ENCODE measurements at places on chromosomes 1 and 21. TPM values are rescaled to one million over a fixed set of nuclear protein-coding genes. Genes with fewer than 3 reads are reported as not detected.

SLAMF7 gene
- polyA plus RNA-seq, result 1.4 TPM

DNA sequence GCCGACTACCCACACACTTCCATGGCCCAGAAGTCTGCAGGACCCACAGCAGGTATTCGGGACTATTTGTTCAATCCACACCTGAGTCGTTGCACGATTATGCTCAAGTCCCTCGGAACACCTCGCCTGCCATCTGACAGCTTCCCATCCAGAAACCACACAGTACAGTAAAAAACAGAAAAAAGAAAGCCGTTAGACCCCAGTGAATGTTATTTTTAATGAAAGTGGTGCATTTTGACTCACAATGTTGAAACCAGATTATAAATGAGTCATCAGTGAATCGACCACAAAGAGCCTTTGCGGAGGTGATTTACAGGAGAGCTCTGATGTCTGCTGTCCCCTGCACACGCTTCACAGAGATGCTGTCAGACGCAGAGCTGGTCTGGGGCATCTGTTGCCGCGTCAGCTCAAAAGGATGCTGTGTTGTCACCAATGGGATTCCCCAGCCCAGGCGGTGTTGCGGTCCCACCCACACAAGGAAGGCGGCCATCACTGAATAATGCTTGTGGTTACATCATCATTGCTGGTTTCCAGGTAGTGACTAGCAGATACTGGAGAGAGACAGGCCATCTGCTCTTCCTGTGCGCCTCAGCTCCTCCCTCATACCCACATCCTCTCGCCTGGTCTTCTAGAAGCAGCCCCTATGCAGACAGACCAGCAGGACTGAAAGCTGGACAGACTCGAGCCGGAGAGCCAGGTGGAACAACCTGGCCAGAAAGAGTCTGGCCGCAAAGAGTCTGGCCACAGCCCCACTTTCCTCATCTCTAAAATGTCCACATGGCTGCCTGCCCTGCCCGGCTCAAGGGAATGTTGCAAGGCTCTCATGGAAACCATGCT lies 116.8 kb downstream of the TOMM20 start:
- no peaks in the 10 kb centered on the region for H3K36me3 ChIP-seq
- H3K27ac ChIP-seq, result peak overlapping the region; percentile 71
- peaks cover 35% of the 10 kb centered on the region for H3K4me1 ChIP-seq

- DNase-seq, result no peak
- H3K4me3 ChIP-seq, result no peak overlapping the region
- no peak overlapping the region for H3K27ac ChIP-seq
- H3K36me3 ChIP-seq, result no peaks in the 10 kb centered on the region
- H3K27me3 ChIP-seq, result no peaks in the 10 kb centered on the region
- H3K4me1 ChIP-seq, result no peaks in the 10 kb centered on the region
These were observed 42.2 kb upstream of the C1orf105 start for GRCh38 chr1:172378109-172378760.

HPDL gene
- 1.6 TPM for polyA plus RNA-seq

RAVER2 gene
- 32.7 TPM for polyA plus RNA-seq

GRCh38 chr1:95562230-95562629 lies 328.2 kb downstream of the RWDD3 start:
- H3K4me3 ChIP-seq, result no peak overlapping the region
- no peak overlapping the region for H3K27ac ChIP-seq
- DNase-seq, result no peak
- no peaks in the 10 kb centered on the region for H3K36me3 ChIP-seq
- H3K4me1 ChIP-seq, result no peaks in the 10 kb centered on the region

DNA sequence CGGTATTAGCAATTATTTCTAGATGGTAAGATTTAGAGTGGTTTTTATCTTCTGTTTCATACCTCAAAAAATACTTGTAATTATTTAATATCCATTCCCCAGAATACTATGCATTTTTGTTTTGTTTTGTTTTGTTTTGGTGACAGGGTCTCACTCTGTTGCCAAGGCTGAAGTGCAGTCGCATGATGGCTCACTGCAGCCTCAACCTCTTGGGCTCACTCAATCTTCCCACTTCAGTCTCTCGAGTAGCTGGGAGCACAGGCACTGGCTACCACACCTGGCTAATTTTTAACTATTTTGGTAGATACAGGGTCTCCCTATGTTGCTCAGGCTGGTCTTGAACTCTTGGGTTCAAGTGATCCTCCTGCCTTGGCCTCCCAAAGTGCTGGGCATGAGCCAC lies 252.7 kb downstream of the AKT3 start:
- H3K27me3 ChIP-seq, result no peaks in the 10 kb centered on the region
- no peaks in the 10 kb centered on the region for H3K4me1 ChIP-seq
- peaks cover 7% of the 10 kb centered on the region for H3K36me3 ChIP-seq
- no peak overlapping the region for H3K4me3 ChIP-seq
- H3K27ac ChIP-seq, result no peak overlapping the region

TDRD5 gene
- 0.53 TPM for polyA plus RNA-seq

DNA sequence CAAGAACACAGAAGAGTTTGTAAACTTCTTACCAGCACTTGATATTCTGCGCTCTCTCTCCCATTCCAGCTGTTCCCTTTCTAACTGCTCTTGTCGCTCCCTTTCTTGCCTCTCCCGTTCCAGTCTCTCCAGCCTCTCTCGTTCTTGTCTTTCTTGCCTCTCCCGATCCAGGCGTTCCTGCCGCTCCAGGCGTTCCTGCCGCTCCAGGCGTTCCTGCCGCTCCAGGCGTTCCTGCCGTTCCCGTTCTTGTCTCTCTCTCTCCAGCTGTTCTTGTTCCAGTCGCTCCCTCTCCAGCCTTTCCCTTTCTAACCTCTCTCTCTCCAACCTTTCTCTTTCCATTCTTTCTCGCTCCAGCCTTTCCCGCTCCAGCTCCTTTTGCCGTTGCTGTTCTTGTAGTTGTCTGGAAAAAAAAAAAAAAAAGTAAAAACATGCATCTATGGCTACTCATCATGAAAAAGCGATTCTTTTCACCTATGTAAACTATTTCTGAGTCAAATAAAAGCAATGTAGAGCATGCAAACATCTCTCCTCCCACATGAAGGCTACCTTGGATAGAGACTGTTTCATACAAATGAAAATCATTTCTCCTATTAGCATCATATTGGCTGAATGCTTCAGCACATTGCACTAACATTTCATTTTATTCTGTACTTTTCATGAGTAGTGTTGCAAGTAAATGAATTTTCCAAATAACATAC lies 91.5 kb upstream of the LBR start:
- DNase-seq, result peak; percentile 51
- no peaks in the 10 kb centered on the region for H3K36me3 ChIP-seq
- no peaks in the 10 kb centered on the region for H3K27me3 ChIP-seq
- no peak overlapping the region for H3K27ac ChIP-seq
- no peaks in the 10 kb centered on the region for H3K4me1 ChIP-seq
- H3K4me3 ChIP-seq, result no peak overlapping the region

SLAMF8 gene
- polyA plus RNA-seq, result 0.46 TPM

GRCh38 chr21:13937236-13937635 lies 273.5 kb downstream of the LIPI start:
- no peaks in the 10 kb centered on the region for H3K36me3 ChIP-seq
- H3K4me3 ChIP-seq, result no peak overlapping the region
- DNase-seq, result no peak
- H3K4me1 ChIP-seq, result no peaks in the 10 kb centered on the region

- H3K4me3 ChIP-seq, result no peak overlapping the region
- peaks cover 8% of the 10 kb centered on the region for H3K36me3 ChIP-seq
- peaks cover 5% of the 10 kb centered on the region for H3K4me1 ChIP-seq
- H3K27ac ChIP-seq, result no peak overlapping the region
These were observed 3.5 kb downstream of the TIE1 start for GRCh38 chr1:43304314-43304681.

DNA sequence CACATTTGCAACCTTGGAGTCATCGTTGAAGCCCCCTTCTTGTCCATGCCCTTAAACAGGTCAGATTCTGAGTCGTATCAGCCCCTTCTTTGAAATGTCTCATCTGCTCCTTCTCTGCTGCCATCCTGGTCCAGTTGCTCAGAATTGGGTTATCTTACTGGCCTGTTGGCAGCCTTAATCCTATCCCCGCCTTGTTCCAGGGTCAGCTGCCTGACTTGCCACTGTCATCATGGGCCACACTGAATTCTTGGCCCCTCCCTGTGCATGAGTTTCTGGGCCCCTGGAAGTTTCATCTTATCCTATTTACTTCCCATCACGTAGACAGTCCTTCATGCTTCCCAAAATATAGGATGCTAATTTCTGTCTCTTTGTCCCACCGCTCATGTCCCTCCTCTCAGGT lies 23.7 kb downstream of the IRF2BP2 start:
- no peaks in the 10 kb centered on the region for H3K27me3 ChIP-seq
- H3K36me3 ChIP-seq, result no peaks in the 10 kb centered on the region
- no peak for DNase-seq
- H3K4me3 ChIP-seq, result no peak overlapping the region
- H3K27ac ChIP-seq, result no peak overlapping the region

All from left lung (tissue), 14 donors.